ENCODE measurements at places on chromosomes 12 and 14. TPM values are rescaled to one million over a fixed set of nuclear protein-coding genes. Genes with fewer than 3 reads are reported as not detected.

The ALKBH2 gene
- total RNA-seq: 8.7 TPM

The SPTB gene
- total RNA-seq: 0.91 TPM

The PCED1B gene
- 64.9 TPM for total RNA-seq

DNA sequence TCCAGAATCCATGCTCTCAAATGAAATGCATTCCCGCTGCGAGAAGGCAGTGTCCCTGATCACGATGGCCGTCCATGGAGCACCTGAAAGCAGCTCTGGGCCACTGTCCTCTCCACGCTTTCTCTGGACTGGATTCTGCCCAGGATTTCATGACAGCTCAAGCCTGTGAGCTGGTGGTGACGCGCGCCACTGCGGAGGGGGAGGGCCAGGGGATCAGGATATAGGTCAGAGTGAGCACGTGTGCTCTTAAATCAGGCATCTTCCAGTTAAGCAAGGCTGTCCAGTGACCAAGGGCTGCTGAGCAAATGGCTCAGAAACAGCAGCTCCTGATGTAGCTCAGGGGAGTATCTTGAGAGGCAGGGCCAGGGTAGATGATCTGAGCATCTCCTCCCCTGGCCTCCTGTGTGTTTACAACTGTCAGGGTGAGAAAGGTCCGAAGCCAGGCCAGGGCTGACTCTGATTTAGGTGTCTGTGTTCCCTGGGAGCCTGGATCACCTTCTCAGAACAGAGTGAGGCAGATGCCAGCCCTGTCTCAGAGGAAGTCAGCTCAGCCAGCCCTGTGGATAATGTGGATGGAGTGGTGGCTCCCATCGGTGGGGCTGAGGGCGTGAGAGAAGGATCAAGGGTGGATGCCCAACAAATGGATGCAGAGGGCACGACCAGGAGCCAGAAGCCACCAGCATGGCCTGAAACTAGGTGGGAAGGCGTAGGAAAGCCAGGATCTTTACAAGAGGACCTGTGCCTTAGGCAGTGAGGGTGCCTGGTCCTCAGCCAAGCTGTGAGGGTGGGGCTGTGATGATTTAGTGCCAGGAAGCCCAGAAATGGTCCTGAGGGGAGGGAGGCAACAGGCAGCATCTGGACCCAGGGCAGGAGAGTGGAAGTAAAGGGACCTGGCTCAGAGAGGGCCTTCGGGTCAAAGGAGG lies 55.3 kb downstream of the ELK3 start:
- DNase-seq: no peak
- no peak overlapping the region for H3K27ac ChIP-seq
- H3K4me3 ChIP-seq: no peak overlapping the region
- H3K27me3 ChIP-seq: no peaks in the 10 kb centered on the region

DNA sequence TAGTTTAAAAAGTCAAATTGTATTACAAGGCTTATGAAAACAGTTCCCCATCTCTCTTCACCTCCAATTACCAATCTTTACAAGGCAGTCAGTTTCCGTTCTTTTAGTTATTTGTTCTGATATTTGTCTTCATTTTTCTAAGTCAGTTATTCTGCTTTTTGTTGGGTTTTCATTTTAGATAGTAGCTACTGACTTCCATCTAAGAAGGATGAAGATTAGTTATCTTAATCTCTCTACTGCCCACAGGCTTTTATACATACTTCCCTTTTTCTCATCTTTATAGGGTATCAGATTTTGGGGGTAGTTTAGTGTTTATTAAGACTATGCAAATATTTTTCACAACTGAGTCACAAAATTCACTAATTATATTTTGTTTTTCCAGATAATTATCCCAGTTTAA lies 38.4 kb downstream of the FRS2 start:
- no peak overlapping the region for H3K27ac ChIP-seq
- no peak overlapping the region for H3K4me3 ChIP-seq
- H3K36me3 ChIP-seq: no peaks in the 10 kb centered on the region
- no peaks in the 10 kb centered on the region for H3K27me3 ChIP-seq
- peaks cover 3% of the 10 kb centered on the region for H3K4me1 ChIP-seq

- no peak for DNase-seq
- no peaks in the 10 kb centered on the region for H3K36me3 ChIP-seq
- peaks cover 5% of the 10 kb centered on the region for H3K4me1 ChIP-seq
- no peak overlapping the region for H3K4me3 ChIP-seq
- H3K27me3 ChIP-seq: no peaks in the 10 kb centered on the region
- no peak overlapping the region for H3K27ac ChIP-seq
Observed at GRCh38 chr14:100851946-100852620, 26.2 kb downstream of the MEG3 start.

- no peak for DNase-seq
- H3K27ac ChIP-seq: no peak overlapping the region
- no peak overlapping the region for H3K4me3 ChIP-seq
- H3K36me3 ChIP-seq: no peaks in the 10 kb centered on the region
Observed at GRCh38 chr12:108483213-108484059, 31.6 kb upstream of the FICD start.

DNA sequence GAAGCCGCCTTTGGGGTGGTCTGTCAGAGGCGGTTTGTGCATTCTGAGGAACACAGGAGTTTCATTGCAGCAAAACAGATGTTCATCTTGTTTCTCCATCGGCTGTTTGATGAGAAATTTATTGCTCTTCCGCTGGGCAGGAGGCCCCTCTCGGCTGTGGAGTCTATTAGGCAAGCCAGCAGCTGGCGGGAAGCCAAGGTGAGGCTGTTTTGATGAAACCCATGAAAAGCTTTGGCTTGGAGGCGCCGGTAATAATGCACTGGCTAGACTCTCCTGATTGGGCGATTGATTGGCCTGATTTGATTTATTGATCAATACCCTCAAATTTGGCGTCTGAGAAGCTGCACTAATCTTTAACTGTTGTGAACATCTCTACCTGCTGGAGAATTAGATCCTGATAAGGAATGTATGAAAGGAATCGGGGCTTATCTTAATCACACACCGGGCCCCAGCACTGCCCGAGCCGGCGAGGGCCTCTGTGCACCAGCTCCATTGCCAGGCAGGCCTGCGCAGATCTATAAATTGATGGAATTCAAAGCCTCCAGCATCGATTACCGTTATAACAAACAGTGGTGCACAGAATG lies 187.7 kb downstream of the PHETA1 start:
- H3K27me3 ChIP-seq: peaks cover 4% of the 10 kb centered on the region
- H3K27ac ChIP-seq: no peak overlapping the region
- H3K36me3 ChIP-seq: no peaks in the 10 kb centered on the region
- DNase-seq: no peak
- no peak overlapping the region for H3K4me3 ChIP-seq
- H3K4me1 ChIP-seq: no peaks in the 10 kb centered on the region

DNA sequence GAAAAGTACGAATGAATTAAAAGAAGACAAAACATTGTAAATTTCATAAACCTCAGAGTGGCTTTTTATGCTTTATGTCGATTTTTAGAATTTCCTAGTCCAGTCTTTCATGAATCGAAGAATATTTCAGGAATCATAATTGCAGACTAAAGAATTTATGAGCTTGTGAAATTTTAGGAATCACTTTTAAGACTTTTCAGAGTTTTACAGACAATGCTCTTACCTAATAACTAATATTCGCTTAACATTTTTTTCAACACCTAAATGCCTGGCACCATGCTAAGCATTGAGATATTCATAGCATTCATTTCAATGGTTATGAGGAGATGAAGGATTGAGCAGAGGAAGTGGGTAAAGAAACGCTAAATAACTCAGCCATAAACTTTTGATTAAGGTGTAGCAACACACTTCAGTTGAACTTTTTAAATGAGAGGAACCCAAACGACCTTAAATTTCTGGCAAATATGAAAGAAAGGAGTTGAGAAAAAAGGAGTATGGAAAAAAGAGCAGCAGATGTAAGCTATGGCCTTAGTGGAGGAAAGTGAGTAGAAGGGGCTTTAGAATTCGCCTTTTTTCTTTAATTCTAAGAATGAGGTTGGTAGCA lies 739 bp upstream of the USP44 start:
- peak; percentile 10 for DNase-seq
- no peaks in the 10 kb centered on the region for H3K36me3 ChIP-seq
- peaks cover 10% of the 10 kb centered on the region for H3K27me3 ChIP-seq
- H3K27ac ChIP-seq: no peak overlapping the region

DNA sequence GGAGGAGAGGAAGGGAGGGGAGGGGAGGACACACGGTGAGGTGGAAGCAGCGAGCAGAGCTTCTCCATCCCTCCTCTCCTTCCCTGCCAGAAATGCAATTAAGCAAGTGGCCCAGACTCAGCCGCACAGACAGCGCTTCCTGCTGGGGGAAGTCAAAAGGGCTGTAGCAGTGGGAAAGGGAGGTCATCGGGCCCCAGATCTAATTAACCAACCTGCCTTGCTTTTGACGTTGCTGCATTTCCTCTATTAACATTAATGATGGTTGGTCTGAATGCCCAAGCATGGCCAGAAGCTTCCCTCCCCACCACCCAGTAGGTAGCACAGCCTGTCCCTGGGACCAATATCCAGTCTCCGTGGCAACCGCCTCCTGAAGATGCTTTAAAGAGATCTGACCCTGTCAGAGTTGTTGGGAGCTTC lies 4.6 kb upstream of the NGB start:
- DNase-seq: no peak
- no peaks in the 10 kb centered on the region for H3K27me3 ChIP-seq
- H3K36me3 ChIP-seq: no peaks in the 10 kb centered on the region
- H3K4me1 ChIP-seq: no peaks in the 10 kb centered on the region
- H3K4me3 ChIP-seq: no peak overlapping the region

- DNase-seq: no peak
- H3K27ac ChIP-seq: no peak overlapping the region
- H3K27me3 ChIP-seq: no peaks in the 10 kb centered on the region
- no peaks in the 10 kb centered on the region for H3K4me1 ChIP-seq
- no peaks in the 10 kb centered on the region for H3K36me3 ChIP-seq
Observed at GRCh38 chr14:98953551-98954348, 318.2 kb downstream of the BCL11B start.

GRCh38 chr12:124742678-124743077 lies 121.0 kb downstream of the SCARB1 start:
- no peak overlapping the region for H3K4me3 ChIP-seq
- no peak for DNase-seq
- H3K27ac ChIP-seq: no peak overlapping the region
- no peaks in the 10 kb centered on the region for H3K36me3 ChIP-seq
- H3K4me1 ChIP-seq: no peaks in the 10 kb centered on the region
- H3K27me3 ChIP-seq: peaks cover 2% of the 10 kb centered on the region

- no peak overlapping the region for H3K27ac ChIP-seq
- peaks cover 18% of the 10 kb centered on the region for H3K36me3 ChIP-seq
- no peak for DNase-seq
- H3K27me3 ChIP-seq: no peaks in the 10 kb centered on the region
- no peak overlapping the region for H3K4me3 ChIP-seq
- H3K4me1 ChIP-seq: peaks cover 5% of the 10 kb centered on the region
Observed at GRCh38 chr14:52014601-52015267, 25.4 kb downstream of the RTRAF start.

GRCh38 chr14:31660191-31660590 lies 99.0 kb downstream of the NUBPL start:
- H3K4me3 ChIP-seq: no peak overlapping the region
- no peaks in the 10 kb centered on the region for H3K4me1 ChIP-seq
- no peaks in the 10 kb centered on the region for H3K36me3 ChIP-seq

DNA sequence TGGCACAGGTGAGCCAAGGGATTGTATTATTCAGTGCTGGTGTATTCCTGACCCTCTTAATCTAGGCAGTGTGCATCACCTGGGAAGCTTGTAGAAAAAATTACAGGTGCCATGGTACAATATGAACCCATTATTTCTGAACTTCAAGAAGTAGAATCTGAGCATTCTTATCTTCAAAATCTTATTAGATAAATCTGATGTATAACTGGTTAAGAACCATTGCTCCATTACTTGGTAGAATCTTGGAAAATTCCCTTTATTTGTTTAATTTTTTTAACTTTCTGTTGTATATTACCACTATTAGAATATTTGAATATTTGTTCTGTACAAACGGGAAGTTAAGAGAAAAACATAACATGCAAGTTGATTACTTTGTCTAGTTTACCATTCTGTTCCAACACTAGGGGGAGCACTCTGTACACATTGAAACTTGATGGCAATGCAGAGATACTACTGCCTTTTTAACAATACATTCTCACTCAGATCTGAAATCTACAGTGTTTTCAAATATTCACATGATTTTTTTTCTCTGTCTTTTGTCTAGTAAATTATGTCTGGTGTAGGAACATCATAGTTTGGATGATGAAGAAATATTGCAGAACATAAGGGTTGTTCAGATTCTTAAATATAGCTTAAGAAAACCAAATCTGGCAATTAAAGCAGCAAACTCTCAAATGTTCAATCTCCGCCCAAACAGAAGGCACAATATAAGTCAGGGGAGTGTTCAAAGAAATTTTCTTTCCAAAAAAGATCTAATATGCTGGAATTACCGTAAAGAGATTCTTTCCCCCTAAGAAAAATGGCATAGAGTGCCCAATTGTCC lies 196.6 kb downstream of the PCNX1 start:
- no peak overlapping the region for H3K4me3 ChIP-seq
- peak; percentile 75 for DNase-seq
- peaks cover 76% of the 10 kb centered on the region for H3K36me3 ChIP-seq
- H3K27ac ChIP-seq: peak overlapping the region; percentile 33

GRCh38 chr12:66144791-66145754 lies 14.5 kb upstream of the LLPH start:
- H3K4me3 ChIP-seq: no peak overlapping the region
- peak overlapping the region; percentile 9 for H3K27ac ChIP-seq
- H3K36me3 ChIP-seq: peaks cover 82% of the 10 kb centered on the region
- DNase-seq: no peak

DNA sequence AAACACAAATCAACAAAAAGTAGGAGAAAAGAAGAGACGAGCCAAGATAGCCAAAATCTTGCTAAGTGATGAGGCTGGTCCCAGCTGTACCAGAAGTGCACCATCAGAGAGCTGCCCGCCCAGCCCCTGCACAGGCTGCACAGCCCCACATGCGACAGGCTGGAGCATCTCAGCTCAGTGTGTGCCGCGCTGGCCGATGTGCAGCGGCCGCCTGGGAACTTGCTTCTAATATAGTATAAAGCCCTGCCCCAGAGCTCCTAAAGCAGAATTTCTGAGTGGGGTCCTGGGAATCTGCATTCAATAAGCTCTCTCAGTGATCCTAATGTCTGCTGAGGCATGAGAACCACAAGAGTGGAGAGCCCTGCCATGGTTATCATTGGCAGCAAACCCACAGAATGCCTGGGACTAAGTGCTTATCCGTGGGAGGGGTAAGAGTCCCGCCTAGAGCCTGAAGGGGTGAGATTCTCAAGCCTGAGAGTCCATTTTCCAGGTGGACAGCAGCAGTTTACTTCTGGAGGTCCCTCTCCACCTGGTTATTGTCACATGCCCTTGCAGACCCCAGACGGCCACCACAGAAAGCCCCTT lies 171.6 kb downstream of the DPF3 start:
- no peak overlapping the region for H3K4me3 ChIP-seq
- H3K27ac ChIP-seq: no peak overlapping the region
- no peaks in the 10 kb centered on the region for H3K4me1 ChIP-seq
- DNase-seq: no peak
- H3K27me3 ChIP-seq: no peaks in the 10 kb centered on the region
- no peaks in the 10 kb centered on the region for H3K36me3 ChIP-seq

GRCh38 chr12:26453246-26453645 lies 257.9 kb downstream of the SSPN start:
- no peaks in the 10 kb centered on the region for H3K27me3 ChIP-seq
- peaks cover 5% of the 10 kb centered on the region for H3K36me3 ChIP-seq
- peak; percentile 44 for DNase-seq

Data from CD4-positive, CD25-positive, alpha-beta regulatory T cell (primary cell).